Right atrium auricular region (tissue), 2 donors: ENCODE measurements at places on chromosomes 4 and X. TPM values are rescaled to one million over a fixed set of nuclear protein-coding genes. Genes with fewer than 3 reads are reported as not detected.

GRCh38 chrX:71103110-71103983 lies 3.2 kb downstream of the CXorf65 start:
- H3K4me3 ChIP-seq, result no peak overlapping the region
- no peak overlapping the region for H3K27ac ChIP-seq
- H3K27me3 ChIP-seq, result no peaks in the 10 kb centered on the region

GRCh38 chrX:7965436-7965835 lies 38.2 kb upstream of the PNPLA4 start:
- no peaks in the 10 kb centered on the region for H3K4me1 ChIP-seq
- H3K27me3 ChIP-seq, result no peaks in the 10 kb centered on the region
- no peaks in the 10 kb centered on the region for H3K36me3 ChIP-seq
- H3K4me3 ChIP-seq, result no peak overlapping the region

- H3K27me3 ChIP-seq, result no peaks in the 10 kb centered on the region
- DNase-seq, result no peak
- no peaks in the 10 kb centered on the region for H3K4me1 ChIP-seq
- H3K36me3 ChIP-seq, result peaks cover 65% of the 10 kb centered on the region
- H3K4me3 ChIP-seq, result no peak overlapping the region
Measured at GRCh38 chr4:94274912-94275311, 67.2 kb downstream of the SMARCAD1 start.

GRCh38 chrX:37817579-37817978 lies 29.8 kb downstream of the DYNLT3 start:
- H3K36me3 ChIP-seq, result no peaks in the 10 kb centered on the region
- no peaks in the 10 kb centered on the region for H3K4me1 ChIP-seq
- H3K4me3 ChIP-seq, result no peak overlapping the region
- no peak for DNase-seq
- no peak overlapping the region for H3K27ac ChIP-seq

F9 gene
- not detected for total RNA-seq

GRCh38 chr4:118193421-118193820 lies 159.1 kb downstream of the NDST3 start:
- H3K27me3 ChIP-seq, result no peaks in the 10 kb centered on the region
- H3K4me3 ChIP-seq, result no peak overlapping the region
- H3K4me1 ChIP-seq, result no peaks in the 10 kb centered on the region
- no peak overlapping the region for H3K27ac ChIP-seq
- no peaks in the 10 kb centered on the region for H3K36me3 ChIP-seq
